ENCODE measurements at places on chromosomes 7 and 10. TPM values are rescaled to one million over a fixed set of nuclear protein-coding genes. Genes with fewer than 3 reads are reported as not detected.

SSC4D gene
- 0.36 TPM for total RNA-seq

STEAP2 gene
- total RNA-seq, result 28.4 TPM

PHKG1 gene
- total RNA-seq, result 3.4 TPM

CCDC172 gene
- total RNA-seq, result not detected

PDZD7 gene
- 0.27 TPM for total RNA-seq

OR6V1 gene
- total RNA-seq, result not detected

DLX5 gene
- not detected for total RNA-seq

GDF2 gene
- total RNA-seq, result not detected

RELN gene
- 7.5 TPM for total RNA-seq

ABCB1 gene
- 0.36 TPM for total RNA-seq

ASAH2B gene
- 2.3 TPM for total RNA-seq

WDR11 gene
- total RNA-seq, result 86.1 TPM

PPP1R17 gene
- total RNA-seq, result not detected

ELAPOR2 gene
- 14.7 TPM for total RNA-seq

FKBP6 gene
- total RNA-seq, result not detected

SPDYE2 gene
- total RNA-seq, result not detected

OR2A12 gene
- not detected for total RNA-seq

IGF2BP3 gene
- 2.9 TPM for total RNA-seq

UNCX gene
- total RNA-seq, result not detected

TRIM73 gene
- total RNA-seq, result 0.18 TPM

MOSPD3 gene
- total RNA-seq, result 11.4 TPM

SCIN gene
- 0.25 TPM for total RNA-seq

UROS gene
- 131 TPM for total RNA-seq

TEX36 gene
- total RNA-seq, result 2.1 TPM

BCL7B gene
- 23.4 TPM for total RNA-seq

AKR1D1 gene
- total RNA-seq, result not detected

STAG3 gene
- total RNA-seq, result 0.90 TPM

GIMAP8 gene
- total RNA-seq, result 0.09 TPM

ARHGEF35 gene
- total RNA-seq, result 1.1 TPM

STAMBPL1 gene
- total RNA-seq, result 35.3 TPM

PLPP4 gene
- total RNA-seq, result not detected

MSS51 gene
- total RNA-seq, result 2.5 TPM
